ENCODE measurements at places on chromosomes 3 and 15. TPM values are rescaled to one million over a fixed set of nuclear protein-coding genes. Genes with fewer than 3 reads are reported as not detected.

DNA sequence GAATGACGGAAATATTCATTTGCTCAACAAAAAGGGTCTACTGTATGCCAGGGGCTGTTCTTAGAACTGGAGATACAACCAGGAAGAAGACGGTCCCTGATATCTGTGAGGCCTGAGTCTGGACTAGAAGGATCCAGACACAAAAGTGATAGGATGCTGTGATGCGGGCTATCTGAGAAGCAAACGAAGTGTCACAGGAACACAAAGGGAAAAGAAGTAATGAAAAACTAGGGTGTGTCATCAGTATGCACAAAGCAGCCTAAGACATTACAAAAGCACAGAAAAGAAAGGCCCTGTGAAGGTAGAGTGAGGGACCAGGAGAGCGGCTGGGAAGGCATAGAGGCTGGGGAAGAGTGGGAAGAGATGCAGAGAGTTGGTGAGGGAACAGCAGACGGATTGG is 63.3 kb upstream of the C3orf80 start:
- no peak for DNase-seq

DNA sequence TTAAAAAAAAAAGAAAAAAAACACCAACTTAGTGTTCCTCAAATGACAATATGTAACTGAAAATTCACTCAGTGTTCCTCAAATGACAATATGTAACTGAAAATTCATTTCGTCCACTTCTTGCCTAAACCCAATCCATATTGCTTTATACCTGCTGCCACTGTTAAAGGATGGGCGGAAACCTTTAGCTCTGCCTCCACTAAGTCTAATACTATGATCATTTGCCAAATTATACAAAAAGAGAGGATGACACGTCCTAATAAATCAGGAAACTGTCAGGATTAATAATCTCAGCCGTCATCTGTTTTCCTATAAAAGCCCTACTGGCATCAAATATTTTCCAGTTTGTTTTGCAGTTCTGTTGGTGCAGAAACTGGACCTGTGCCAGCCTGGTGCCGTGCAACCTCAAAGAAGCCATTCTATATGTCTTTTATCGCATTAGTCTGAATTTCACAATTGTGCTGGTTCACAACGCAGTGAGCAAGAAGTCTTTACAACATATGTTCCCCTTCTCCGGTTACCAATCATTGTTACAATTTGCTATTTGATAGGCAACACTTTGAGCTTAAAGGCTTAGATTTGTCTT is 160.4 kb upstream of the KCNH8 start:
- DNase-seq, result no peak

- no peak for DNase-seq
Observed at GRCh38 chr3:178152988-178153387, 383.2 kb upstream of the KCNMB2 start.

The AP3B2 gene
- not detected for total RNA-seq

The CD200R1 gene
- total RNA-seq, result 9.5 TPM

GRCh38 chr3:119013951-119014350 is 20.7 kb downstream of the IGSF11 start:
- no peak for DNase-seq

The LMAN1L gene
- not detected for total RNA-seq

DNA sequence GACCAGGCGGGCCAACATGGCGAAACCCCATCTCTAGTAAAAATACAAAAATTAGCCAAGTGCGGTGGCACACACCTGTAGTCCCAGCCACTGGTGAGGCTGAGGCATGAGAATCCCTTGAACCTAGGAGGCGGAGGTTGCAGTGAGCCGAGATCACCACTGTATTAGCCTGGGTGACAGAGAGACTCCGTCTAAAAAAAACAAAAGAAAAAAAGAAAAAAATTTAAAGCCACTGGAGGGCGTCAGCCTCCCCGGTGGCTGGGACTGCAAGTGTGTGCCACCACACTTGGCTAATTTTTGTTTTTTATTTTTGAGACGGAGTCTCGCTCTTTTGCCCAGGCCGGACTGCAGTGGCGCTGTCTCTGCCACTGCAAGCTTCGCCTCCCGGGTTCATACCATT is 7.9 kb downstream of the RTF1 start:
- DNase-seq, result no peak

The PPP1R14D gene
- total RNA-seq, result not detected

GRCh38 chr3:121483290-121483689 is 62.5 kb downstream of the POLQ start:
- no peak for DNase-seq

GRCh38 chr3:32392536-32393302 is 1.1 kb downstream of the CMTM7 start:
- peak; percentile 56 for DNase-seq

- DNase-seq, result no peak
Observed at GRCh38 chr15:88900309-88900981, 5.1 kb upstream of the HAPLN3 start.

DNA sequence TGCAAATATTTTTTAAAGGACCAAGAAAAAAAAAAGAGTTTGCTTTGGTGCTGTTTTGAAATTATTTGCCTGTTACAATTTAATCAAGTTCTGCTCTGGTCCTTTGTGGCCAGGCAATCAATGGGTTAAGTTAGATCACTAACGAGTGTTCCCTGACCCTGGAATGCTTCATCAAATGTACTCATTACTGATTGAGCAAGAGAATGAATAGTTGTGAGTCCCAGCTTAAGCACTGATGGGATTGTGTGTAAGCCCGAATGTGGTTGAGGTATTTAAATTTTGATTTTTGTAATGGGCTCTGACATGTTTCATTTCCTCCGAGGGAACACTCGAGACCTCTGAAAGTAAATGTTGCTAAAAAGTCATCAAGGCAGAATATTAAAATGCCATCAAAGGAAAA is 699.1 kb downstream of the MCTP2 start:
- no peak for DNase-seq

DNA sequence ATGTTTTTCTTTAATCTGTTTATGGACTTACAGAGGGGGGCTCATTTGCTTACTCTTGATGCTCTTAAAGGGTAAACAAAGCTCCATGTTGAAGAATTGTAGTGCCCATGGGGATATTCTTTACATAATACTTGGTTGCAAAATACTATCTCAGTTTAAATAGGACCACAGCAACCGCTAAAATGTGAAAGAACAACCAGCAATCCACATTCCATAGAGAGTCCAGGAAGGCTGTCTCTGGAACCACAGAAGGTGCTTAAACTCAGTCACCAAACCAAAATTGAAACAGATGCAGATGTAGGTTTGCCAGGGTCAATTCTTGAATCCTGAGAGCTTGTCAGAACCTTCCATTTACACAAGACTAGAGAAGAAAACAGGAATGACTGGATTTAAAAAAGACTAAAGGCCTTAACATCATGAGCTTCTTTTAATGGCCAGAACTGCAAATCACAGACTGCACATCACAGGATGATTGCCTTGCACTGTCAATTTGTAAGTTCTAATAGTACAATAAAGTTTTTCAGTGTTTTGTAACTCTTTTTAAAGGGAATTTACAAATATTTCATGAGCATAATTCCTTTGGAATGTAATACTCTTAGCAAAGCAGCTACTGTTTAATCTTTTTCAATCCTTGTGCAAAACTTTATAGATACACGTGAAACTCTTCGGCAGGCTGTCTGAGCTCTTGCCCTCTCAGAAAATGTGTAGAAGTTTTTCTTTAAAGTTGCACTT is 661.6 kb downstream of the SI start:
- no peak for DNase-seq

DNA sequence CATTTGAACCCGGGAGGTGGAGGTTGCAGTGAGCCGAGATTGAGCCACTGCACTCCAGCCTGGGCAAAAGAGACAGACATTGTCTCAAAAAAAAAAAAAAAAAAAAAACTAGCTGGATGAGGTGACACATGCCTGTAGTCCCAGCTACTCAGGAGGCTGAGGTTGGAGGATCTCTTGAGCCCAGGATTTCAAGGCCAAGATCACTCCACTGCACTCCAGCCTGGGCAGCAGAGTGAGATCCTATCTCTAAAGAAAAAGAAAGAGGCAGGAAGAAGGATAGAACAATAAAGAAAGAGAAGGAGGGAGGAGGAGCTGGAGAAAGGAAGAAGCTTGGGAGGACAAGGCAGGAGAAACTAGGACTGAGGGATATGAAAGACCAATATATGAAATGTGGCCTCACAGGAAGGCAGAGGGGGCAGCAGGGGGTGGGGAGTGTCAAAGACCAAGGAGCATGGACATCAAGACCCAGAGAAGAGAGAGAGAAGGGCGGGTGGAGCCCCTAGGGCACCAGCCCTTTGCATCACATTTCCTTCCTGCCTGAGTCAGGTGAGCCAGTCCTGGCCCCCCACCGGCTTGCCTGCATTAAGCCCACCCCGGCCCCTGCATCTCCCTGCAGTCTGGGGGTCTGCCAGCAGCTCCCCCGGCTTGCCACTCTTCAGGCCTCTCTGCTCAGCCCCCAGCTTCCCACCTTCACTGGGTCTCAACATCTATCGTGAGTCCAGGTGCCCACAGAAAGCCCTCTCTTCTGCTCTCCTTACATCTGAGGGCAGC is 11.5 kb downstream of the IGDCC3 start:
- no peak for DNase-seq

DNA sequence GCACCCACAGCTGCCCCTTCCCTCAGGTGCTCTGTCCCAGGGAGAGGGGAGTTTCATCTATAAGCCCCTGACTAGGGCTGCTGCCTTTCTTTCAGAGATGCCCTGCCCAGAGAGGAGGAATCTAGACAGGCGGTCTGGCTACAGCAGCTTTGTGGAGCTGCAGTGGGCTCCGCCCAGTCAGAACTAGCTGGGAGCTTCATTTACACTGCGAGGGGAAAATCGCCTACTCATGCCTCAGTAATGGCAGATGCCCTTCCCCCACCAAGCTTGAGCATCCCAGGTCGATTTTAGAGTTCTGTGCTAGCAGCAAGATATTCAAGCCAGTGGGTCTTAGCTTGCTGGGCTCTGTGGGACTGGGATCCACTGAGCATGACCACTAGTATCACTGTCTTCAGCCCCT is 181.2 kb upstream of the RARB start:
- DNase-seq, result no peak

GRCh38 chr15:65409036-65409631 is 13.6 kb downstream of the IGDCC4 start:
- DNase-seq, result no peak

The TICRR gene
- 35.5 TPM for total RNA-seq

- DNase-seq, result no peak
Observed at GRCh38 chr15:40275523-40275922, 7.3 kb downstream of the ANKRD63 start.

DNA sequence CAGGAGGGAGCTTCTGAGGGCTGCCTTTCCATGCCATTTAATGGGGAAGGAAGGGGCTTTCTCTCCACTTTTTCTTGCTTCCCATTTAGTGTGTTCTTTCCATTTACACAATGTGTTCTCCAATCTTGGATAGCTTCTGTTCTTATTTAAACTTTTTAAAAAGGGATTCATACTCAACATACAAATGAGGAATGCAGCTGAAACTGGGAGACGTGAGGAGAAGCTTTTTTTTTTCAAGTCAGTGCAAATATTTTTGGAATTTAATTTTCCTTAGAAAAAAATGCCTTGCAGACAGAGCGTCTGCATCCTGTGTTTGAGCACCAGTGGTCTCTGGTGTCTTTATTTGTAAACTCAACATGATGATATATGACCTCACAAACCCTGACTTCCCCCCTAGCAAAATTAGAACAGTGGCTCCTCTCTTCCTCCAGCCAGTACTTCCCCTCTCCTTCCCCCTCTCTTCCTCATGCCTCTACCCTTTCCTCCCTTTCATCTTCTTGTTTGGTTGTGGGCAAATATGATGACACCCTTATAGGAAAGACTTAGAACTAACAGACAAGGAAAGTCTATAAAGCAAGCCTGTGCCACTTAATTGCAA is 48.1 kb upstream of the PCSK6 start:
- no peak for DNase-seq

DNA sequence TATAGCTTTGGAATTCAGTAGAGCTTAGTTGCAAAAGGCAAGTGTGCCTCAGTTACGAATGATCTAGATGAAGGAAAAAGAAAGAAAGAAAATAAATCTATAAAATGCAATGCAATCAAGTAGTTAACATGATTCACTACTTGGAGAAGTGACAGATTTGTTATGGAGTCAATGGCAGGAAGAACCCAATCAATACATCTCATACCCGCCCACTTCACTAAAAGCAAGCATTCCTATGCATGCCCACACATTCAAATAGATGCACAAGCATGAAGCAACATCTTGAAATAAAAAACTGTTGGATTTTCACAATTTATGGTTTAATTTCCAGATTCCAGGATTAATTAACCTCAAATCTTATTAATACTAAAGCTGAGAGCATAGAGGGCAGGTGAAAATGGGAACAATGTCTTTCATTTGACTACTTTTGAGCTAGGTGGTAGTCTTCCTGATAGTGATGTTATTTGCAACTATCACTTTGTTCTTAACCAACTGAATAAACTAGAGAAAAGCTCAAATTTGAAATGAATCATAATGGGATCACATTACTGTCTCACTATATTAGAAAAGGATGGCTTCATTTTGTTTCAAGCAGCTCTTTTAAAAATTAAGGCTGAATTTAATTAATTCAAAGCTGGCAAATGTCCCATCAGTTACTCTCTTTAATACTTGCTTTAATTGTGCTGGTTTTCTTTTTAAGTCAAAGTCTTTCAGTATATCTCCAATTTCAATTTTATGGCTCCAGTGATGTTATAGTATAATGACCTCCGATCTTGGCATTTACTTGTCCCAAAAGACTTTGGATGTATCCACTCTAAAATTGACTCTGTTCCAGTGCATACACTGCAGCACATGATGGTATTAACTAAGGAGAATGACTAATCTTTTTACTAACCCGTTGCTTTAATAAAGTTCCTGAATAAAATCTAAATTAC is 46.7 kb upstream of the CCDC50 start:
- DNase-seq, result no peak

The GP5 gene
- total RNA-seq, result 0.28 TPM

- no peak for DNase-seq
Observed at GRCh38 chr3:22284559-22284958, 533.5 kb upstream of the ZNF385D start.

GRCh38 chr3:13717222-13717895 is 162.5 kb downstream of the WNT7A start:
- DNase-seq, result no peak

GRCh38 chr15:75206803-75207617 is 5.3 kb downstream of the C15orf39 start:
- DNase-seq, result no peak

The ISLR2 gene
- total RNA-seq, result 0.20 TPM

The NR1I2 gene
- 0.26 TPM for total RNA-seq

The B3GALNT1 gene
- 1.7 TPM for total RNA-seq
